Vein endothelial cell (primary cell): ENCODE measurements at places on chromosomes 12 and 14. TPM values are rescaled to one million over a fixed set of nuclear protein-coding genes. Genes with fewer than 3 reads are reported as not detected.

DHRS1 gene
- total RNA-seq = 12.4 and 21.6 TPM in 2 replicates

BTBD6 gene
- 58.2 and 58.8 TPM in 2 replicates for total RNA-seq

P2RX2 gene
- total RNA-seq = not detected in 2 replicates

ZNF84 gene
- 30.4 and 31.4 TPM in 2 replicates for total RNA-seq

DDX51 gene
- 11.1 and 13.9 TPM in 2 replicates for total RNA-seq

NGB gene
- total RNA-seq = not detected in 2 replicates

GALNT4 gene
- 24.9 and 25.5 TPM in 2 replicates for total RNA-seq

ASB2 gene
- total RNA-seq = not detected in 2 replicates

DCN gene
- total RNA-seq = 1.3 and 1.4 TPM in 2 replicates

TBC1D30 gene
- total RNA-seq = 14.0 and 20.1 TPM in 2 replicates

DDX11 gene
- total RNA-seq = 12.7 and 18.8 TPM in 2 replicates

NTS gene
- not detected in 2 replicates for total RNA-seq

OASL gene
- 0.19 and 0.33 TPM in 2 replicates for total RNA-seq

MGAT4C gene
- 0.10 TPM in 1 of 2 replicates, not detected in the other for total RNA-seq

REC8 gene
- 1.3 and 4.1 TPM in 2 replicates for total RNA-seq

FIGNL2 gene
- 0.98 and 1.2 TPM in 2 replicates for total RNA-seq

IFNG-AS1 gene
- not detected in 2 replicates for total RNA-seq

MYF6 gene
- total RNA-seq = not detected in 2 replicates

GDF3 gene
- 0.96 and 1.6 TPM in 2 replicates for total RNA-seq

SERPINA9 gene
- not detected in 2 replicates for total RNA-seq

CYP27B1 gene
- under 0.01 and 0.67 TPM in 2 replicates for total RNA-seq

SCN8A gene
- total RNA-seq = 2.5 and 4.9 TPM in 2 replicates

LRP1-AS gene
- not detected in 2 replicates for total RNA-seq

KRT83 gene
- not detected in 2 replicates for total RNA-seq

SIX1 gene
- total RNA-seq = 0.33 and 0.48 TPM in 2 replicates

E2F7 gene
- total RNA-seq = 19.3 and 35.9 TPM in 2 replicates

NRL gene
- 0.98 and 1.1 TPM in 2 replicates for total RNA-seq

CLEC7A gene
- total RNA-seq = not detected in 2 replicates

KRT75 gene
- total RNA-seq = not detected in 2 replicates

MAGOHB gene
- total RNA-seq = 9.8 and 15.3 TPM in 2 replicates

RNASE3 gene
- not detected in 2 replicates for total RNA-seq

PCED1B gene
- 0.33 and 0.38 TPM in 2 replicates for total RNA-seq

SALL2 gene
- 0.86 and 0.98 TPM in 2 replicates for total RNA-seq

BCL2L14 gene
- total RNA-seq = not detected in 2 replicates

GPR137C gene
- total RNA-seq = 0.33 and 0.48 TPM in 2 replicates

CCDC60 gene
- total RNA-seq = not detected in 2 replicates

MTHFD1 gene
- 25.5 and 49.2 TPM in 2 replicates for total RNA-seq

ENDOU gene
- not detected in 2 replicates for total RNA-seq

DPPA3 gene
- total RNA-seq = not detected in 2 replicates

KCTD10 gene
- 121 and 141 TPM in 2 replicates for total RNA-seq

INHBC gene
- total RNA-seq = not detected in 2 replicates

HOXC5 gene
- total RNA-seq = not detected in 2 replicates

FOXN4 gene
- not detected in 2 replicates for total RNA-seq

SERPINA1 gene
- not detected in 2 replicates for total RNA-seq

TSHR gene
- not detected in 2 replicates for total RNA-seq

KRT6C gene
- not detected in 2 replicates for total RNA-seq

SRRM4 gene
- not detected in 2 replicates for total RNA-seq

LGMN gene
- 60.1 and 67.0 TPM in 2 replicates for total RNA-seq

NKX2-1 gene
- total RNA-seq = not detected in 2 replicates

RNF212B gene
- not detected in 2 replicates for total RNA-seq

KRT6A gene
- not detected in 2 replicates for total RNA-seq

DDX47 gene
- 66.0 and 83.0 TPM in 2 replicates for total RNA-seq

SVOP gene
- not detected in 2 replicates for total RNA-seq

MANSC4 gene
- 0.33 TPM in 1 of 2 replicates, not detected in the other for total RNA-seq

LALBA gene
- not detected in 2 replicates for total RNA-seq

TEX52 gene
- not detected in 2 replicates for total RNA-seq

TAS2R8 gene
- total RNA-seq = 0.33 TPM in 1 of 2 replicates, not detected in the other
